ENCODE measurements at places on chromosomes 16 and 17.

GRCh38 chr17:17713839-17714238, 32.6 kb downstream of the RAI1 start:
- peak; percentile 74 for DNase-seq

GRCh38 chr16:73608911-73609310, 561.0 kb upstream of the ZFHX3 start:
- DNase-seq = no peak

DNA sequence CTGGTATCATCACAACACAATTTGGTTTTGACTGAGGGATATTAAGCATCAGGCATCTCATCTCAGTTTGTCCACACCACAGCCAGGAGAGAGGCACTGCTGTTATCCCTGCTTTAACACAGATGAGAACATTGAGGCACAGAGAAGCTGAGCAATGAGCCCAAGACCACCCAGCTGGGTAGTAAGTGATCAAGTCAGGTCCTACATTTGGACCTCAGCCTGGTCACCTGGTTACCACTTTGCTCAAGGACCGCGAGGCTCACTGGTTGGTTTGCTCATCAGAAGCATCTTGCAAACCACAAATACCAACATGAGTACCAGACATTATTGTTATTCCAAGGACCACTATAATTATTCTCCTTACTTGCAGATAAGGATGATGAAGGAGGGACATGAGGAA, 245.5 kb downstream of the CBLN1 start:
- no peak for DNase-seq

DNA sequence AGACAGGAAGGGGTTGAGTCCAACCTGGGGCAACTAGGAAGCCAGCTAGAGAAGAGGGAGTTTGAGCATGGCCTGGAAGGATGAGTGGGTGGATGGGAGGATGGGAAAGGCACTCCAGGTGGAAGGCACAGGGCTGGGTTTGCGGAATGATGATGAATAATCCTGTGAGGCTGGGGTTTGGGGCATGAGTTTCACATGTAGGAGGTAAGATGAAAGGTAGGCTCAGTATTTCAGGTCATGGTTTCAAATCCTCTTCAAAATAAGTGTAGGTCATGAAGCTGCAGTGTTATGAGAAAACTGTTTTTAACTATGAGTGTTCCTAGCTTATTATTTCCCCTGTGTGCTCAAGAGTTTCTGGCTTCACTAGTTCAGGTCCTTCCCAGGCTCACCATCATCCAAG, 130.3 kb downstream of the SKAP1 start:
- no peak for DNase-seq

DNA sequence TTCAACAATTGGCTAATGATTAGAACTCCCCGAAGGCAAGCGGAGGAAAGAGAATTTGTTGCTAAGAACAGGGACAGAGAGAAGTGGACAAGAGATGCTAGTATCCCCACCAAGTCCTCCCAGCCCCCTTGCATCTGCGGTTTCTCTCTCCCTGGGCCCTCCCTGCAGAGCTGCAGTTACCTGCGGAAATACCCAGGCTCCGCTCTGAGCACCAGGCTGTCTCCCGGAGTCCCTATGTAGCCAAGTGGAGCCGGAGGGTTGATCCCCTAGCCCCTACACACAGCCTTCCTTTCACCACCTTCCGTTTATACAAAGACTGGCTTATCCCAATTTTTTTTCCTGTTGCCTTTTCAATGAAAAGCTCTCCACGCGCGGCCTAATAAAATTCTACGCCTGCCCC, 834.4 kb downstream of the KCNJ2 start:
- no peak for DNase-seq

DNA sequence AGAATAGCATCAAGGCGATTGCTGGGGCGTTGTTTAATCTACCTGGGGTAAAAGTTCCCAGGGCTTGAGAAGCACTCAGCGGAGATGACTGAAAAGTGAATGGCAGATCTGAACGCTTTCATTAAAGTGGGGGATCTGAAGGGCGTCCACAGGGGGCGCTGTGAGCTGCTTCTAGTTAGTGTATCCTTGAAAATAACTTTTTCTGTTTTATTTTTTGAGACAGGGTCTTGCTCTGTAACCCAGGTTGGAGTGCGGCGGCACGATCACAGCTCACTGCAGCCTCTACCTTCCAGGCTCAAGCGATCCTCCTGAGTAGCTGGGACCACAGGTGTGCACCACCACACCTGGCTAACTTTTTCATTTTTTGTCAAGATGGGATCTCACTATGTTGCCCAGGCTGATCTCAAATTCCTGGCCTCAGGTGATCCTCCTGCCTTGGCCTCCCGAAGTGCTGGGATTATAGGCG, 360.4 kb downstream of the SEC14L1 start:
- peak; percentile 32 for DNase-seq

DNA sequence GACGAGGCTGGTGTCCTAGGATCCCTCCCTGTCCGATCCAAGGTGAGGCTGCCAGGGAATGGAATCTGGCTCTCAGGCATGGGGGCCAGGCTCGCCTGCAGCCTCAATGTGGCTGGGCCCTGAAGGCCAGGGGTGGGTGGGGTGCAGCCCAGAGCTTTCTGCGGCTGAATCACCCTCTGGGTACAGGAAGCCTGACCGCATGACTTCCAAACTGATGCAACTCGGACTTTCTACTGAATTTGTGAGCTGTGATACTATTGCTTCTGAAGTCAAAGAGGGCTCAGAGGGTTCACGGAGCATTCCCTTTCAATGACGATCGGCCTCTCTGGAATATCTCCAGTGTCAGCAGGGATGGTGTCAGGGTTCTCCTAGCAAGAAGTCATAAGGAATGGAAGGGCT, 123.7 kb downstream of the METRNL start:
- peak; percentile 99 for DNase-seq

DNA sequence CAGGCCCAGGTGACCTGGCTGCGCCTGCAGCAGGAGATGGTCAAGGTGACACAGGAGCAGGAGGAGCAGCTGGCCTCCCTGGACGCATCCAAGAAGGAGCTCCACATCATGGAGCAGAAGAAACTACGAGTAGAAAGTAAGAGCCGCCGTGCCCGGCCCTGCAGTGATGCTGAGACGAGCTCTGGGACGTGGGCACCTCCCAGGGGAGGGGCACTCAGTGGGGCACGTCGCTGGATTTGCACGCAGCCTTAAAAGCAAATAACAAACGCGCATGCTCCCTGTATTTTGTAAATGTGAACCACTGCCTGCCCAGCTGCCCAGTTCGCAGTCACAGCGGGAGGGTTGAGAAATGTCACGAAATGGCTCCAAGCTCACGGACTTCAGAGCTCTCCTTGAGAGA, 15.3 kb upstream of the GAA start:
- no peak for DNase-seq

GRCh38 chr17:80009391-80010282, 26.0 kb downstream of the TBC1D16 start:
- no peak for DNase-seq

DNA sequence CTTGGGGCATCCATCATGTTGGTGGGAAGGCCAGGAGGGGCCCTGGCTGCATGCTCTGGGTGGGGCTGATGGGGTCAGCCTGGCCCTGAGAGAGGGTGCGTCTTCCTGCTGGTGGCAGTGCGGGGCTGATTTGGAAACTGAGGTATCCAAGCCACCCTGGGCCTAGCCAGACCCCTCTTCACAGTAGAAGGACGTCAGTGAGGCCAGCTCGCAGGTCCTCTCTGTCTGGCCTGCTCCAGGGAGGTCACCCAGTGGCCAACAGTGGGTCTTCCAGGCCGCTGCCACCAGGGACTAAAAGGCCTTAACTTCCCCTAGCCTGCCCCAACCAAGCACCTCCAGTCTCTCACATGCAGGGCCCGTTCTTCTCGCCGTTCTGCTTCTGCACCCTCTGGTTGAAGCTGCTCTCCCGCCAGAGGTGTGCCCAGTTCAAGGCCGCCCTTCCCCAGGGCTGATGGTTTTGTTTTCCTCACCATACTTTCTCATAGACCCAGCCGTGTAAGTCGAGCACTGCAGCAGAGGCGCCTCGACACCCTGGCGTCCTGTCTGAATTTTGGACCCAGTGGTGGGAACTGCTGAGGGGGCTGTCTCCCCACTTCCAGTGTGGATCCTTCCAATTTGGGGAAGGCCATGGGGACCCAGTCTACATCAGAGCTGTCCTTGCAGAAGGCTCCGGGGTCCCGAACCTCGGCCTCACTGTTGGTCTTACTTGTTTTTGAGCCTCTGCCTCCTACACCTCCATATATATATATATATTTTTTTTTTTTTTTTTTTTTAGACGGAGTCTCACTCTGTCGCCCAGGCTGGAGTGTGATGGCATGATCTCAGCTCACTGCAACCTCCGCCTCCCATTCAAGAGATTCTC, 42.9 kb upstream of the CDC42EP4 start:
- DNase-seq = no peak

- no peak for DNase-seq
Observed at GRCh38 chr16:21590287-21590686, 9.1 kb upstream of the METTL9 start.

DNA sequence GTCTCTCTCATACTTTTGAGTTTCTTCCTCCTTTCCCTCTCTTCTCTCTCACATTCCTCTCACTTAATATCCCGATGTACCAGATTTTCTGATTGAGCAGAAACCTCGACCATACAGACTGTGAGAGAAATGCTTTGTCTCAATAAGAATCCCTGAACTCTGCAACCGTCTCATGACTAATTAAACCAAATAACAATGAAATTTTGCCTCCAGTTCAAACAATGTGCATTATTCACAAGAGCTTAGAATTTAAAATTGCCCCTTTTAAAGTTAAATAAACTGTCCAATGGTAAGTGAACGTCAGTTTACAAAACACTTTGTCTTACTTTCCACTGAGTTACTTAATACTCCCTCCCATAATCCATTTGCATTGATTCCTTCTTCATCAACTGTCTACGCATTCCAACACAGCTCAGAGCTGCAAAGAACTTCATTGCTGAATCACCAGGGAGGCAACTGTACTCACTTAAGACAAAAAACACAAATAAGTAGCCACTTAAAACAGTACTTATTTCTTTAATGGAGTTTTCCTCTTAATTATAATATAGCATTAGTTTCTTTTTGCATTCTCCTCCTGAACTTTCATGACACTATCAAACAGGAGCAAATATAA, 4.9 kb downstream of the CDH11 start:
- DNase-seq = no peak

DNA sequence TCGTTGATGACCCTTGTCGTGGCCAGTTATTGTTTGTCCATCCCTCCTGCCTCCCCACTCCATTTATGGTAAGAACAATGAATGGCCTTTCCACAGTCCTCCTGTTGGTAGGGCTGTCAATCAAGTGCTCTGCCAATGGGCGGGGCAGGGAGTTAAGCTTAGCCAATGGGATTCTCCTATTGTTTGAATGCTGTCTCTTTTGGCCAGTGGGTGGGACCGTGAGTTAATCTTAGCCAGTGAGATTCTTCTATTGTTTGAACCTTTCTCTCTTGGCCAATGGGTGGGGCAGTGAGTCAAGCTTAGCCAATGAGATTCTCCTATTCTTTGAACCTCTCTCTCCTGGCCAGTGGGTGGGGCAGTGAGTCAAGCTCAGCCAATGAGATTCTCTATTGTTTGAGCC, 85.4 kb downstream of the IRX3 start:
- DNase-seq = no peak

DNA sequence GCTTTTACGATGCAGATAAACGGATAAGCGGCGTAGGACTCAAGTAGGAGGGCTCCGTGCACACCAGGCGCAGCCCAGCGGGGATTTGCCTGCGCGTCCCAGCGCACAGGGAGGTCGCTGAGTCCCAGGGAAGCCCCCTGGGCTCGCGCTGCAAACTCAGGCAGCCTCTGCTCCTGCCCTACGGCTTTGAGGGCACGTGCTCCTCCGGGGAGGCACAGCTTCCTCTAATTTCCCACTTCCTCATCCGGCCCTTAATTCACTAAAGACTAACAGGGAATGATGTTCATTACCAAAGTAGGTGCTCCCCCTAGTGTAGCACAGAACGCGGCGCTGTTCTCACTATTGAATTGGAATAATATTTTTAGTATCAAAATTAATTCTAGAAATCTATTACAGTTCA, 825.4 kb downstream of the KCNJ18 start:
- no peak for DNase-seq

GRCh38 chr17:36889770-36890349, 47.4 kb upstream of the LHX1 start:
- no peak for DNase-seq

- DNase-seq = no peak
Observed at GRCh38 chr17:42623271-42623670, 13.8 kb downstream of the TUBG1 start.

DNA sequence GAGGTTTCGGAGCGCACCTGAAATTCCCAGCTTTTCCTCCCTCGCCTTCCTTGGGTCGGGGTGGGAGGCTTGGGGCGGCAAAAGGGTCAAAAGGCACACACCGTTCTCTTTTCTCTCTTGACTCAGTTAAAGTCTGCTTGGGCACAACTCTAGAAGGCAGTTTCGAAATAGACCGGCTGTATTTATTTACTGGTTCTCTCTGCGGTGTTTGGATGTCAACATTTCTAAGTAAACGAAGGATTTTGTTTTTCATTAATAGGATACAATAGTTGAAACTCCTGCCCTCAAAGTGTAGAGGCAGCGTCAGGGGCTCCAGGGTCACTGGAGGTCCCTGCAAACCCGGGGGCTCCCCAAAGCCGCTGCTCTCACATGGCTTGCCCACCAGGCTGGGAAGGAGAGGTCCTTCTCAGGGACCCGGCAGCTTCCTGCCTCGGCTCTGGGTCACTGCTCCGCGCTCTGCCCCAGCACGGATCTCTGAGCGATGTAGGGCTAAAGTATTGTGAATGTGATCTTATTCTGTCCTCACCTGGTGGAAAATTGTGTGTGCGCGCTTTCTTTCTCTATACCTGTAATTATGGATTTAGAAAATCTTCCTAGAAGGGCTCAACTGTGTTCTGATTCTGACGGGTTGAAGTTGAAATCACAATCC, 952 bp downstream of the BMERB1 start:
- no peak for DNase-seq

DNA sequence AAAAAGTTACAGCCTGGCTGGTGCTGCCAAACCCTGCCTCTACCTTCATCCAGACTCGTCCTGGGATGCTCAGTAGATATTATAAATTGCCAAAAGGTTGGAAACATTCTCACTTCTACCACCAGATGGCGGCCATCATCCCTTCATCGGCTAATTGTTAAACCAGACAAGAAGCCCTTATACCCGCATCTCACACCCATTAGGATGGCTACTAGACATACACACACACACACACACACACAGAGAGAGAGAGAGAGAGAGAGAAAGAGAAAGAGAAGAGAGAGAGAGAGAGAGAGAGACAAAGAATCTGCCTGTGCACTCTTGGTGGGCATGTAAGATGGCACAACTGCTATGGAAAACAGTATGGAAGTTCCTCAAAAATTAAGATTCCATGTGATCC, 15.0 kb upstream of the SCIMP start:
- peak; percentile 83 for DNase-seq

GRCh38 chr16:87836844-87837581, 32.3 kb downstream of the SLC7A5 start:
- DNase-seq = no peak

GRCh38 chr17:16300554-16300953, 52.7 kb downstream of the CENPV start:
- no peak for DNase-seq

- peak; percentile 23 for DNase-seq
Observed at GRCh38 chr16:8568231-8568617, 22.1 kb downstream of the TMEM114 start.

GRCh38 chr16:66131895-66132294, 234.6 kb upstream of the CDH5 start:
- peak; percentile 62 for DNase-seq

- no peak for DNase-seq
Observed at GRCh38 chr17:40430272-40431230, 12.7 kb upstream of the IGFBP4 start.
